Mesendoderm (in vitro differentiated cells): ENCODE measurements at places on chromosomes 7 and 10.

DNA sequence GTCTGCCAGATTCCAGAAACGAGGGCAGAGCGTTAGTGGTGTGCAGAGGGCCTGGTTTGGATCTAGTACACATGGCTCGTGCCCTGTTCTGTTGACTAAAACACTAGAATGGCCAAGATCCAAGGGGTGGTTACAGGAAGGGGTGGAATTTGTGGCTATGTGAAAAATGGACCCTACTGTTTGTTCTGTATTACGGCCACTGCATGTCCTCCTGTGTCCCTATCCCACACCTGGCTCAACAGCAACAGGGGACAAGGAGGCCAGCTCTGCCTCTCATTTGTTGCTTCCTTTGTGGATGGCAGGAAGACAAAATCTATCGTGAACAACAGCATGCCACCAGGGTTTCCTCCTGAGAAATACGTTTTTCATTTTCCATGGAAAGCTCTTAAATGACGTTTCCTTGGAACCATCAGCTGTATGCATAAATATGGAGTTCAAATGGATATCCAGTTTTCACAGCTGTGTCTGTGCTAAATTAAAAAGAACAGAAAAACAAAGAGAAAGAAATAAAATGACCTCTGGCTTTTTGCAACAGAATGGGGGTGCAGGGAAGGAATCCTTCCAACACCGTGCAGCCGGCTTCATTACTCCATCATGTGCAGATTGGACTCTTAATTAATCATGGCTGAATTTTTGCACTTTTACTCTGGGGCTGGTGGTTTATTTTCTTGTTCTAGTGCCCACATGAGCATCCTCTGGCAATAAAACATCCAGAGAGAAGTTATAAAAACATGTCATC is 318.9 kb downstream of the CXCL12 start:
- H3K4me3 ChIP-seq: no peak overlapping the region
- DNase-seq: no peak
- no peaks in the 10 kb centered on the region for H3K4me1 ChIP-seq
- H3K27me3 ChIP-seq: no peaks in the 10 kb centered on the region
- H3K27ac ChIP-seq: no peak overlapping the region

- H3K4me1 ChIP-seq: peaks cover 2% of the 10 kb centered on the region
- DNase-seq: peak; percentile 73
- H3K36me3 ChIP-seq: no peaks in the 10 kb centered on the region
- no peak overlapping the region for H3K27ac ChIP-seq
- no peaks in the 10 kb centered on the region for H3K27me3 ChIP-seq
- no peak overlapping the region for H3K4me3 ChIP-seq
These were observed 133.4 kb downstream of the MACC1 start for GRCh38 chr7:20083781-20084180.

- no peak overlapping the region for H3K4me3 ChIP-seq
- H3K4me1 ChIP-seq: no peaks in the 10 kb centered on the region
- H3K27me3 ChIP-seq: no peaks in the 10 kb centered on the region
These were observed 608.0 kb downstream of the PHTF2 start for GRCh38 chr7:78406531-78406930.

- DNase-seq: no peak
- no peaks in the 10 kb centered on the region for H3K27me3 ChIP-seq
- no peak overlapping the region for H3K4me3 ChIP-seq
These were observed 34.7 kb upstream of the SLC35B4 start for GRCh38 chr7:134351424-134351823.

DNA sequence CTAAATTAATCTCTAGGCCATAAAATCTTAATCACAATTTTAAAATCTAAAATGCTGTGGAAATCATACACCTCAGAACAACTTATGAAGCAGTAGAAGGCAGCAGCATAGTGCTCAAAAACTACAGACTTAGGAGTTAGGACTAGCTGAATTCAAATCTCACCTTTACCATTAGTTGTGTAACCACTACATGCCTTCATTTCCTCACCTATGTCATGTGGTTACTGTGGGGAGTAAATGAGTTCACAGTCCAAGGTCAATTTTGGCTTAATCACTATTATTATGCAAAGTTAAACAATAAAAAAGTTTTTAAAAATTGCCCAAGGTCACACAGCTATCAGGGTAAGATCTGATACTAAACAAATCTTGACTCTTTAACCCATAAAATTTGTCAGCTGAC is 37.0 kb downstream of the SNX13 start:
- H3K4me3 ChIP-seq: no peak overlapping the region
- H3K27ac ChIP-seq: no peak overlapping the region
- H3K27me3 ChIP-seq: no peaks in the 10 kb centered on the region
- H3K4me1 ChIP-seq: peaks cover 4% of the 10 kb centered on the region

GRCh38 chr7:150339409-150339809 is 2.0 kb downstream of the RARRES2 start:
- H3K36me3 ChIP-seq: no peaks in the 10 kb centered on the region
- peaks cover 7% of the 10 kb centered on the region for H3K4me1 ChIP-seq
- no peak for DNase-seq
- H3K4me3 ChIP-seq: no peak overlapping the region

- H3K27me3 ChIP-seq: no peaks in the 10 kb centered on the region
- peak; percentile 40 for DNase-seq
- H3K4me1 ChIP-seq: no peaks in the 10 kb centered on the region
- no peaks in the 10 kb centered on the region for H3K36me3 ChIP-seq
These were observed 121.2 kb downstream of the EMX2 start for GRCh38 chr10:117663750-117664149.

DNA sequence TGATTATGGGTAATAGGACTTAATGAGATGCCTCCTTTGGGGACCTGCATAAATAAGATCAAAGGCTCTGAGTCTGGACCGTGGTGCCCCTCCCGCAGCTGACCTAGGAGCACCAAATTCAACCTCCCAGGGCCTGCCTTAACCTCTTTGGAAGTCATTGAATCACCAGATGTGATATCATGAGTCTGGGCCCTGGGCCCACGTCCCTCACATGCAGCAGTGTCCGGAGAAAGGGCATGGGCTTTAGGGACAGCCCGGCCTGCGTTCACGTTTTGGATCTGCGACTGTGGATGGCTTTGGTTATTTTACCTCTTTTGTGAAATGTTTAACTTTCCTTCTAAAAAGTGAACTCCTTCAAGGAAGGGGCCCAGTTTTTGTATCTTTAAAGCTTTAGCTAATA is 220.0 kb upstream of the KLF6 start:
- no peaks in the 10 kb centered on the region for H3K27me3 ChIP-seq
- no peak overlapping the region for H3K27ac ChIP-seq
- no peaks in the 10 kb centered on the region for H3K36me3 ChIP-seq
- no peak for DNase-seq
- H3K4me1 ChIP-seq: peaks cover 11% of the 10 kb centered on the region
- H3K4me3 ChIP-seq: no peak overlapping the region

DNA sequence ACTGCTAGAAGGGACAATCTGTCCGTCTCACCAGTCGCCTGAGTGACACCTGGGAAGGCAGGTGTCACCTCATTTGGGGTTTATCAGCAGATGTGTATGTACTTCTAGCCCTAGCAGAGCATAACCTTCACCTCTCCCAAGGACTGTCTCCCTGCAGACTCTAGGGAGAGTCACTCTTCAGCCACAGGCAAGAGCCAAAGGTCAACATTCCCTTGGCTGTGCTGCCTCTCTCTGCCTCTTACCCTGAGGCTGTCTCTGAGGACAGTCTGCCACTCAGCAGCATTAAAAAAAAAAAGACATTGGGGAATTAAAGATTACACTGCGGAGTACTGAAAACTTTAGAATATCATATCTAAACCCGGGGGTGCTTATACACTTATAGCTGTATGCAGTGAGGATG is 377.7 kb upstream of the FZD8 start:
- DNase-seq: no peak
- H3K27ac ChIP-seq: no peak overlapping the region
- H3K36me3 ChIP-seq: no peaks in the 10 kb centered on the region
- H3K4me3 ChIP-seq: no peak overlapping the region
- no peaks in the 10 kb centered on the region for H3K4me1 ChIP-seq

GRCh38 chr10:44995581-44995913 is 5.2 kb upstream of the ZNF22 start:
- H3K4me3 ChIP-seq: no peak overlapping the region
- H3K4me1 ChIP-seq: peaks cover 3% of the 10 kb centered on the region
- H3K27me3 ChIP-seq: no peaks in the 10 kb centered on the region
- no peak for DNase-seq

DNA sequence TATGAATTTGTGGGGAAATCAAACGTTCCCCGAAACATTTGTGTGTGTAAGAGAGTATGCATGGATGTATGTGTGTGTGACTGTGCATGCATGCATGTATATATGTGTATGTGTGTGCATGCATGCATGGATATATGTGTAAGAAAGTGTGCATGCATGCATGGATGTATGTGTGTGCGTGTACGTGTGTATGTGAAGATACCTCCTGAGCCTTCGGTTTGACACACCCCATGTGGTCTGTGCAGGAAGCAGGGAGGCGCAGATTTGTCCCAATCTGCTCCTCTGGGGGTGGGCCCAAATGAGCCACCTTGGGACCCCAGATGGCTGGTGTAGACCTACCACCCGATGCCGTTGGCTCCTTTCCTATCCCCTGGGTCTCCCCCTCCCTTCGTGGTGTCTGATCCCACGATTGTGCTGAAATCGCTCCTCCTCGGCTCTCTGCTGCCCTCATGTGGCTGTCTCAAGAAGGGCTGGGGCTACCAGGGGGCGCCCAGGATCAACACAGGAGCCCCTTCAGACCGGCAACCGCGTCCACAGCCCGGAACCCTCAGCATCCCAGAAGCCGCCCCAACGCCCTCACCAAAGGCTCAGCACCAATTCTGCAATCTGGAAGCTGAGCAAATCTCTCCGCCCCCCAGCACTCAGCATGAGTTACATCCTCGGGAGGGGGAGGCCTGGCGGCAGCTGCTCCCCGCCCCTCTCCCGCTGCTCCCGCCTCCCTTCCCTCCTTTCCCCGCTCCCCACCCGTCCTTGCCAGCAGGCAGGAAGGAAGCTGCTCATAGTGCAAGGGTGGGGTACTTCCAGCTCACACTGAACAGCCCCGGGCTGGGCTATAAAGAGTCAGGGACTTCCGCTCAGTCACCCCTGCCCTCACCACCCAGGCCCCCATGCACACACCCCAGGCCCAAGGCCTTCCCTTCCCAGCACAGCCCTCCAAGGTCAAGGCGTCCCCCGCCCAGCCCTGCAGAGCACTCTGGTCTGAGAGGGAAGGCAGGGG is 2.3 kb upstream of the NOS3 start:
- no peaks in the 10 kb centered on the region for H3K27me3 ChIP-seq
- no peak overlapping the region for H3K27ac ChIP-seq
- no peak overlapping the region for H3K4me3 ChIP-seq

- no peaks in the 10 kb centered on the region for H3K4me1 ChIP-seq
- DNase-seq: peak; percentile 40
- no peaks in the 10 kb centered on the region for H3K36me3 ChIP-seq
- no peak overlapping the region for H3K4me3 ChIP-seq
These were observed 23.4 kb downstream of the ENTPD7 start for GRCh38 chr10:99682752-99683151.

DNA sequence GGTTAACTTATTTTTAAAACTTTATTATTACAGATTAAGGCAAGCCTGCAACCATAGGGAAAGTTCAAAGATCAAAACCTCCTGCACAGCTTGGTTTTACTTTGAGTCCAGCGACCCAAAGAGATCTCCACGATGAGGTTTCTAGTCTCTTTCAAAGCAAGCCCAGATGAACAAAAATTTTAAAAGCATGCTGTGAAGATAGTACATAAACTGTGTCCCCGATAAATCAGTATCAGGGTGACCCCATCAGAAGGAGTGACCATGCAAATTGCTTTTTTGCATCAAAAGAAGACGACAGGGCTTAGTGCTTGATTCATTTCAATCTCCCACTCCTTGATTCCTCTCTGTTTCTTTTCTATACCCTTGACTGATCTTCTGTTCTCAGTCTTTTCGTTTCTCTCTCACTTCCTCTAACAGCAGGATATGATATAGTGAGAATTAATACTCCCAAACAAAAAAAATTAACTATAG is 16.0 kb upstream of the DNTT start:
- H3K4me3 ChIP-seq: no peak overlapping the region
- H3K36me3 ChIP-seq: no peaks in the 10 kb centered on the region
- H3K4me1 ChIP-seq: no peaks in the 10 kb centered on the region
- no peaks in the 10 kb centered on the region for H3K27me3 ChIP-seq

GRCh38 chr7:61576-62360 is 130.6 kb upstream of the FAM20C start:
- H3K4me3 ChIP-seq: no peak overlapping the region
- no peaks in the 10 kb centered on the region for H3K36me3 ChIP-seq
- no peak overlapping the region for H3K27ac ChIP-seq
- H3K27me3 ChIP-seq: no peaks in the 10 kb centered on the region

- H3K4me3 ChIP-seq: peak overlapping the region; percentile 74
- H3K36me3 ChIP-seq: peaks cover 9% of the 10 kb centered on the region
- no peak overlapping the region for H3K27ac ChIP-seq
- H3K27me3 ChIP-seq: no peaks in the 10 kb centered on the region
- H3K4me1 ChIP-seq: no peaks in the 10 kb centered on the region
- DNase-seq: no peak
These were observed 595 bp upstream of the SFXN4 start for GRCh38 chr10:119166118-119166500.

GRCh38 chr10:50567384-50567783 is 56.4 kb downstream of the SGMS1 start:
- no peak overlapping the region for H3K27ac ChIP-seq
- H3K4me3 ChIP-seq: no peak overlapping the region
- H3K27me3 ChIP-seq: no peaks in the 10 kb centered on the region
- no peaks in the 10 kb centered on the region for H3K36me3 ChIP-seq
- peaks cover 3% of the 10 kb centered on the region for H3K4me1 ChIP-seq

- H3K4me1 ChIP-seq: no peaks in the 10 kb centered on the region
- DNase-seq: peak; percentile 70
- no peak within 1 kb of the TSS for H3K27ac ChIP-seq
These were observed at the start of gene HPS1 for GRCh38 chr10:98446661-98447221. HPS1 (minus strand) TSS chr10:98446935; CDS start chr10:98443240, 3,695 bp downstream.

DNA sequence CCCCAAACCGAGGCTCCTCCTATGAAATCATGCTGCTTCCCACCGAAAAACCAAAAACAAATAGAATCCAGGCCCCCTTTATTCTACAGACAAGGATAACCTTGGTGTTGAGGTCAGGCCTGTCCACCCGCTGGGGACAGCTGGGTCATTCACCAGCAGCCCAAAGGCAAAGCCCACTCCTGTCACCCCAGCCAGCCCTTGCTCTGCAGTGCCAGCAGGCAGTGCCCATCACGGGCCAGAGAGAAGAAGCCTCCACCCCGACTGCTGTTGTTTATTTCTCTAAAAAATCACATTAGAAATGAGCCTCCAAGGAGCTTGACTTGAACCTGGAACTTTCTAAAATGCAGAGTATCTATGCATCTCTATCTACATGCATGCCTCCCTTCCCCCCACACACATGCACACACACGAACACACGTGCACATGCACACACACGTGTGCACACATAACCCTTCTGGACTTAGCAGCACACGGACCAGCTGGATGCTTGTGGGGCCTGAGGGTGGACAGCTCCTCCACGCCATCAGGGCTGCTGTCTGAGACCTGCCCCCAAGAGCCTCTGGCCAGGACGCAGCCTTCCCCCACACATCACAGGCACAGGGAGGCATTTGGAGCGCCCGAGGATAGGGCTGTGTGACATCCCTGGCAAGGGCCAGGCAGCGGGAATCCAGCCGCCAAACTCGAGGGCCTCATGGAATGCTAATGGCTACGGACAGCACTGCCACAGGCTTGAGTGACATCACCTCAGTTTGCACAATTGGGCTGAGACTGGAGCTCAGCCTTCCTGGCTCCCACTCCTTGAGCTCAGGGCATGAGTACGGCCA is 22.8 kb downstream of the PRKAG2 start:
- no peak overlapping the region for H3K27ac ChIP-seq
- no peak for DNase-seq
- H3K36me3 ChIP-seq: no peaks in the 10 kb centered on the region
- no peak overlapping the region for H3K4me3 ChIP-seq
- H3K27me3 ChIP-seq: no peaks in the 10 kb centered on the region

- no peak overlapping the region for H3K4me3 ChIP-seq
- H3K27me3 ChIP-seq: no peaks in the 10 kb centered on the region
- H3K36me3 ChIP-seq: no peaks in the 10 kb centered on the region
- DNase-seq: no peak
- H3K4me1 ChIP-seq: no peaks in the 10 kb centered on the region
These were observed 162.5 kb upstream of the LYZL2 start for GRCh38 chr10:30792025-30792424.
